ENCODE measurements at places on chromosomes 3 and 15.

- DNase-seq: peak; percentile 92
Measured at GRCh38 chr3:23567917-23568316, 237.8 kb upstream of the UBE2E1 start.

DNA sequence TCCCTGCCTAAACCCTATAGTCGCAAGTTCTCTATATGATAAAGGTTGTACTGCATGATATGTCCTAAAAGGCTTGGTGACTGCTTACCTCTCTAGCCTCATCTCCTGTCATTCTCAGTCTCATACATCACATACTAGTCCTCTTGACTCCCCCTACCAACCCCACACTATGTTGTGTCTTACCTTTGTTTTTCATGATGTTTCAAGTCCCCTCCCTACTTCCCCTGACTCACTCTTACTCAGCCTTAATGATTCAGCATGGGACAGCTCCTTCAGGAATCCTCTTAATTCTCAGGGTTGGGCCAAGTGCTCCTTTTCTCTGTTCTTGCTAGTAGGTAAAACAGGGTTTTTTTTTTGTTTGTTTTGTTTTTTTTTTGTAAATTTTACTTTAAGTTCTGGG, 49.6 kb downstream of the SLMAP start:
- peak; percentile 81 for DNase-seq

DNA sequence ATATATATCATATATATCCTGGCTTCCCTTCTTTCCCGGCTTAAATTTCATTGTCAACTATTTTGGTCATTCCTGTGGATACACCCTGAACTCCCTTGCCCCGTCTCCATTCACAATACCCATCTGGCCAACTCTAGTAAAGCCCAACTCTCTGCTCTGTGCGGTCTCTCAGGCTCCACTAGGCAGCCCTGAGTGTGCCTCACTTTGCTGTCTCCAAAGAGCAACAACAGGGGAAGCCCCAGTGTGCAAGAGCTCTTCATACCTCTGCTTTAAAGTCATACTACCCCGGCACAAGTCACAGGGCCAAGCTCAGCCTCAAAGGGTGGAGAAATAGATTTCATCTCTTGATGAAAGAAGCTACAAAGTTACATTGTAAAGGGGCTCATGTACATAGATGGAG, 18.9 kb upstream of the FEM1B start:
- DNase-seq: no peak

DNA sequence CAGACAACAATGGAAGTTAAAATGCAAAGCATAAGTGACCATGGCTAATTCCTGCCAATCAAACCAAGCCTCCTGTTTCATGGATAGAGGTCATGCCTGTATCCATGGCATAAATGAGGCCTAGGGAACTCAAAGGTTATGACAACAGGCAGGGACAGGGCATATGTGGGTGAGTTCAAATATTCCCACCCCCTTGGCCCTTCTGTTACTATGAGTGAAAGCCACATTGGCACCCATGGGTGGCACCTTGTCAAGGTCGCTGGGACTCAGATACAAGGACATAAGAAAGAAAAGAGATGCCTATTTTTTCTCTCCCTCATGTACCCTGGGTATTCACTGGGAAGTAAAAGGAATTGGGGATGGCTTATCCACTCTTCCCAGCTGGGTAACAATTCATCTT, 25.3 kb upstream of the TMEM45A start:
- no peak for DNase-seq

DNA sequence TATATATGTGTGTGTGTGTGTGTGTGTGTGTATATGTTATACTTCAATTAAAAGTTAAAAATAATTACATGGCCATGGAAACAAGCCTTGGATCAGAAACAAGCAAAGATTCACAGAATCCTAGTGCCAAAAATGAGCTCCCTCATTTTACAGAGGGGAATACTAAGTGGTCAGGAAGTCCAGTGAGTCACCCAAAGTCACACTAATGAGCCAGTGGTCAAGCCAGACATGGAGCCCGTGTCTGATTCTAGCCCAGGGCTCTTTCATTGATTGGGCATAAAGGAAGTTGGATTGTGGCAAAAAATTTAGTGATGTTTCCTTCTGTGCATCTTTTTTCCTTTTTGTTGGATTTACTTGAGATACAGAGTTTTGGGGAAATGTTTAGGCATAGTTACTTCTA, 152.5 kb upstream of the NPHP3 start:
- DNase-seq: no peak

- DNase-seq: no peak
Measured at GRCh38 chr15:32218666-32219065, 184.4 kb downstream of the GOLGA8K start.

- DNase-seq: no peak
Measured at GRCh38 chr15:92033314-92033713, 179.8 kb downstream of the SLCO3A1 start.

DNA sequence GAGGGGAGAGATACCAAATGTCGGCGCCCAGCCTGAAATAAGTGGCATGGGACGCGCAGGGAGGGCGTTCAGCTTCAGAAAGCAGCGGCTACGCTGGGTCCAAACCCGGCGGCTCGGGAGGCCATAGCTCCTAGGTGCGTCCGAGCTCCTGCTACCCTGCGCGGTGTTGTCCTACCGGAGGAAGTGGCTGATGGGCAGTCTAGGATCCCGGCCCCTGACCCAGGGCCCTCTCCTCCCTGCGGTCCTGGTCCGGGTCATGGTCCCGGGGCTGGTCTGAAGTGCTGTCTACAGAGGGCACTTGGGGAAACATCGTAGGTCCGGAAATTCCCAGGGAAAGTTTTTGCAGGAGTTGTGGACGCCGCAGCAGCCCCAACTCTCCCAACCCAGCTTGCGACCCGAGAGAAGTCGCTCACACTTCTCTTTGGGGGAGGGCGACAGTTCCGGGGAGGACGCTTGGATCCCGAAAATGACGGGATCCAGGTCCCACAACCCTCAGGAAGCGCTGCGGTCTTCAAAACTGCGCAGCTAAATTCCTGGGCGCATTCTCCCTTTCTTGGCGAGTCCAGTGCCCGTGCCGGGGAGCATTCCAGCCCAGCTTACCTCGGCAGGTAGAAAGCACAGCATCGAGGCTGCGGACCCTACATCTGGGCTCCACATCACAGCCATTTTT, 9.1 kb upstream of the FOXB1 start:
- DNase-seq: no peak

DNA sequence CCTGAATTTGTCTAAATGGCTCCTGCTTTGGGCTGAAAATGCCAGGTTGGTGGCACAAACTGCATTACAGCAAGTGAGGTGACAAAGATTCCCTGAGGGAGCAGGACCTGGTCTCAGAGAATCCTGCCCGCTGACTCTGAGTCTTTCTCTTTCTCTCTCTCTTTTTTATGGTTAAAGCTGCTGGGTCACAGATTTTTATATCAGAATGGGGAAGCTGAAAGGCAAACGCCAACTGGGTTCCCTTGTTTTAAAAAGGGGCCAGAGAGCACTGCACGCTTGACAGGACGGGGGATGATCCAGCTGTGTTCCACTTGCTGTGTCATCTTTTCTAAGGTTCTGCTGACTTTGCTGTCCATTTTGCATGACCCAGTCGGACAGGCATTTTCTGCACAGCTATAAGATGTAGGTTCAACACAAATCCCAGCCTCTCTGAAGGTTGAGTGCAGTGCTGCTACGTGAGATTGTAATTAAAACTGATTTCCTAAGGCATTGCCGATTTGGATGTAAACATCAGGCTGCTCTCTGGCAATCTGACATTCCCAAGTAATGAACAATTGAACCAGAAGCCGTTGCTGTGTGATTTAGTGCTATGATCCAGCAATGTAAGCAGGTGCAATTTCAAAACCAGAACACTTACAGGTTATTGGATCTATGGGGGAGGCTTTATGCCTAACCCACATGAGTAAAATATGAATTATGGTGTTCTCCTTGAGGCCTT, 25.8 kb downstream of the ARHGEF3 start:
- no peak for DNase-seq

- DNase-seq: no peak
Measured at GRCh38 chr3:23945663-23945912, 502 bp downstream of the NR1D2 start.

DNA sequence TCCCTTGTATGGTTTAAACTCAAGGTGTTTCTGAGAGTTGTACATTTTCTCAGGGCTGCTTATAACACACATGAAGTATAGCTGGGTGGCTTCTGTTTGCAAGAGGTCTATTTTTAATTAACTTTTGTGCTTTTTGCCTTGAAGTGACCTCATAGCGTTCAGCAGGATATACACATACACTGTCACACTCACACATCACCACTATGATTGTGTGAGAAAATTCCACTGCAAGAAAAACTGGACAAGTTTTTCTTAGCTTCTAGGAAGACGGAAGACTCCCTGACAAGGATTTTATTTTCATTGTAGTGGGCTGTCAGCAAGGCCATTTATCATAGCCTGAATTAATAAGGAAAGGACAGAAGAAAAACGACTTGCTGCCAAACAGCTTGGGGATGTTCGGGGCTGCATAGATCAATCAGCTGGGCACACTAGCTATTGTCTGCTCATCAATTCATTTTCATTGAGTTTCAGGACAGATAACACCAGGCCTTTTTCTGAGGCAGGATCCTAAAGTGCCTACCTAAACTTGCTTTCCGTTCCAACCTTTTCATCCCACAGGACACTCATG, 192.8 kb upstream of the CRBN start:
- DNase-seq: no peak

DNA sequence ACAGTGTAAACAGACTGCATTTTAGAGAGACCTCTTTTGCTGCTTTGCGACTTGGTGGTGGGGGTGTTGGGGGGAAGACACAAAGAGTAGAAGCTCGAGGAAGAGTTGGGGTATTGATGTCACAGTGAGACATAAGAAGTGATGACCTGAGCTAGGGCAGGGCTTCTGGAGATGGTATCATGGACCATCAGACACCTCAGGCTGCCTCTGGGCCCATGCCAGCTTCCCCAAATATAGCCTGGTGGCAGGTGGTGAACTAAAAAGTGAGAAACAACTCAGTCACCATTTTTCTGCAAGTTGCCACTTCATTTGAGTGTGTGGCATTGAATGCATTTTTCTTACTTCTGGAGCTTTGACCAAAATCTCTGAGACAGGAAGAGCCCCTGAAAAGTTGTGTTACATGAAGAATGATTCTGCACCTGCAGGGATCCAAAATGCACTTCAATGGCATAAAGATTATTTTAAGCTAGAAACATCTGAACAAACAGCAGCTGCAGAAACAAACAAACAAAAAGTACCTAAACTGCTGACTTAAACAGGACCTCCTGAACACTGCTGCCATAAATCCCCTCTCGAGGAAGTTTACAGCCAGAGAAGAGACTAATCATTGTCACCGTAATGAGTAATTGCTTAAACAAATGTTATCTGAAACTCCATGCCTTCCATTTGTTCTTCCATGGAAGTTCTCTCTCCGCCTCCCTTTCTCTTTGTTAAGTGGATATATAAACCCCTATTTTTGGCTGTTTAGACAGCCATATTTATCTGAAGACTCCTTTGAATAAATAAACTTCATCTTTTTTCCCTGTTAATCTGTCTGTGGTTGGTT, 15.2 kb upstream of the XIRP1 start:
- no peak for DNase-seq

- no peak for DNase-seq
Measured at GRCh38 chr3:151430821-151431484, 29.9 kb downstream of the IGSF10 start.

DNA sequence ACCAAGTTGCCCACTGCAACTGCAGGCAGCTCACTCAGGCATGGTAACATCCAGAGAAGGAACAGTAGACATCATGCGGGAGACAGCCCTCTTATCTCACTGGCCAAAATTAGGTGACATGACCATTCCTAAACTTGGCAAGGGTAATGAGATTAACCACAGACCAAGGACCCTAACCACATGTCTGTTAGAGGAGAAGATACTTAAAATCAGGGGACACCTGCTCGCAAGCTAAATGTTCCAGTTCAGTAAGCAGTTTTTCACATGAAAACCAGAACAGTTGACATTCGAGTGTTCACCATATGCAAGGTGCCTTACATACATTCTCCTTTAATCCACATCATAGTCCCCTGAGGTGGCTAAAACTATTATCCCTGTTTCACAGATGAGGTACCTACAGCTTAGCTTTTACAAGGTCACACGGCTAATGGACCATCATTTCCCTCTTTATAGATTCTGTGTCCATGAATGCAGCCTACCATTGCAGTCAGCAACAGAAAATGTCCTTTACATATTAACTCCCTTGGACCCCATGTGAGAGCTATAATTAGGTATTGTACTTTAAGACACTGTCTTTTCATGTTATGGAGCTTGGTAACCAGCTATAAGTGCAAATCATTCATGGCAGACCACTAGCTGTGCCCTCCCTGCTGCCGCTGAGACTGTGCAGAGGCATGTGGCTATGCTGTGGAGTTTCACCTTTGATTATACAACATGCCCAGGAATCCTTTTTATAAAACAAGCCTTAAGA, 154.1 kb downstream of the LIPC start:
- no peak for DNase-seq

DNA sequence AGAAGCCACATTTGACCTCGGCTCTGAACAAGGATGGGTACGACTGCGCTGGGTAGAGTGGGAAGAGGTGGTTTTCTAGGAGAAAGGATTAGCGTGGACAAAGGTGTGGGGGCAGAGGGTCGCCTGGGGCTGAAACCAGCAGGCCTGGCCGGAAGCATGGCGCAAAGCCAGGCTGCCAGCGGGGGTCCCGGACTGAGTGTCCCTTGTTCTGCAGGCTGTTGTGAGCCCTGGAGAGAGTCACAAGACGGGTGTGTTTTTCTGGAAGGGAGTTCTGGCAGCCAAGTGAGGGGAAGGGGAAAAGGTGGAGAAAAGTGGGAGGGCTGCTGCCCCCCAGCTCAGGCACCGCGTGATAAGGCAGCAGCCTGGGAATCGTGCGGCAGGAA, 98.5 kb upstream of the MEF2A start:
- DNase-seq: no peak

- no peak for DNase-seq
Measured at GRCh38 chr3:154507727-154508126, 77.7 kb upstream of the GPR149 start.

GRCh38 chr3:142624341-142625152, 28.4 kb downstream of the PLS1 start:
- DNase-seq: no peak

GRCh38 chr15:60471314-60471713, 7.6 kb downstream of the ICE2 start:
- no peak for DNase-seq

GRCh38 chr15:70008697-70009290, 88.9 kb downstream of the TLE3 start:
- no peak for DNase-seq

- no peak for DNase-seq
Measured at GRCh38 chr15:36863570-36863969, 236.8 kb downstream of the MEIS2 start.

GRCh38 chr3:152376351-152377183, 107.8 kb downstream of the MBNL1 start:
- peak; percentile 65 for DNase-seq

Data from EL (cell line).